Naive B cell (primary cell): ENCODE measurements at places on chromosomes 3 and 15.

- peaks cover 24% of the 10 kb centered on the region for H3K36me3 ChIP-seq
- H3K4me1 ChIP-seq: peaks cover 6% of the 10 kb centered on the region
- DNase-seq: no peak
- no peak overlapping the region for H3K4me3 ChIP-seq
Measured at GRCh38 chr15:70589221-70589620, 174.1 kb downstream of the UACA start.

DNA sequence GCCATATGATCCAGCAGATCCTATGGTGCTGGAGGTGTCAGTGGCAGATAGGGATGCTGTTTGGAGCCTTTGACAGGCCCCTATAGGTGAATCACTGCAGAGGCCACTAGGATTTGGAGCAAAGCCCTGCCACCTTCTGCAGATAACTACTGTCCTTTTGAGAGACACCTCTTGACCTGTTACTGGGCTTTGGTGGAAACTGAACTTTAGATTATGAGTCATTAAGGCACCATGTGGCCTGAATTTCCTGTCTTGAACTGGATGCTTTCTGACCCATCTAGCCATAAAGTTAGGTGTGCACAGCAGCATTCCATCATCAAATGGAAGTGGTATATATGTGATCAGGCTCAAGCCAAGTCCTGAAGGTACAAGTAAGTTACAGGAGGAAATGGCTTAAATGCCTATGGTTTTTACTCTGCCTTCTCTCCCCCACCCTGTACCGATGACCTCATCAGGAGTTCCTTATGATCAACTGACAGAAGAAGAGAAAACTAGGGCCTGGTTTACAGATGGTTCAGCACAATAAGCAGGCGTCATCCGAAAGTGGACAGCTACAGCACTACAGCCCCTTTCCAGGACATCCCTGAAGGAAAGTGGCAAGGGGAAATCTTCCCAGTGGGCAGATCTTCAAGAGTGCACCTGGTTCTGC lies 565.6 kb upstream of the AGTR1 start:
- no peaks in the 10 kb centered on the region for H3K4me1 ChIP-seq
- H3K27me3 ChIP-seq: no peaks in the 10 kb centered on the region

- no peak overlapping the region for H3K4me3 ChIP-seq
- H3K27me3 ChIP-seq: no peaks in the 10 kb centered on the region
- H3K36me3 ChIP-seq: no peaks in the 10 kb centered on the region
Measured at GRCh38 chr15:85943791-85944190, 135.9 kb upstream of the AGBL1 start.

- no peaks in the 10 kb centered on the region for H3K4me1 ChIP-seq
- DNase-seq: no peak
- H3K4me3 ChIP-seq: no peak overlapping the region
- no peaks in the 10 kb centered on the region for H3K36me3 ChIP-seq
Measured at GRCh38 chr3:53137835-53138446, 7.7 kb upstream of the RFT1 start.

GRCh38 chr3:50264383-50264963 lies 4.5 kb upstream of the SEMA3B start:
- DNase-seq: no peak
- peaks cover 4% of the 10 kb centered on the region for H3K4me1 ChIP-seq
- no peak overlapping the region for H3K4me3 ChIP-seq
- H3K27ac ChIP-seq: no peak overlapping the region
- no peaks in the 10 kb centered on the region for H3K36me3 ChIP-seq

- no peak overlapping the region for H3K27ac ChIP-seq
- H3K4me3 ChIP-seq: no peak overlapping the region
Measured at GRCh38 chr3:118477768-118478167, 556.9 kb downstream of the IGSF11 start.

DNA sequence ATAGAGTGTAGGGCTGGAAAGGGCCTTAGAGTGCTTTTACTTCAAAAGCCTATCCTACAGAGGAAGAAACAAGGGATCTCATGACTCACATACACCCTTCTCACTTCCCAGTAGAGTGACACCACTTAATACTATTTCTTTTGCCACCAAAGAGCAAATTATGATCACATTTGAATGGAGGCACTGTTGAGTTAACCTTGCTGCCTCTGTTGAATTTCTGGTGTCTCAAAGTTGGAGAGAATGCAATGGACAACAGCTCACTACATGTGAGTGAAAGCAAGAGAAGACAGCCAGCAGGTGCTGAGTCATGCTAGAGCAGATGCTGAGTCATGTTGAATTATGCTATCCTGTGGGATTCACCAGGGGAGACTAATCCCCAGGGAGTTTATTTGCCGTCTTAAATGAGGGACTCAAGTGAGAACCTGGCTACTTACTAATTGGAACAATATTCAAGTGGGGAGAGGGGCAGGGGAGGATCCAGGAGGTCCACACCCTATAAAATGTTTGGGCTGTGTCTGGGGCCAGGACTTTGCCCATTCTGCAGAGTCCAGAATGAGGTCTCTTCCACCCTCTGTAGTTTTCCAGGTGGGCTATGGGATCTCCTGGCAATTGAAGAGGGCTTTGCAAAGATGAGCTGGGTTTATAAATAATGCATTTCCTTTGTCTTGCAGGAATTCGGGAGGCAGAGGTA lies 35.8 kb downstream of the ST8SIA2 start:
- no peak overlapping the region for H3K4me3 ChIP-seq
- no peak for DNase-seq
- peaks cover 9% of the 10 kb centered on the region for H3K27me3 ChIP-seq
- H3K4me1 ChIP-seq: no peaks in the 10 kb centered on the region
- no peak overlapping the region for H3K27ac ChIP-seq

DNA sequence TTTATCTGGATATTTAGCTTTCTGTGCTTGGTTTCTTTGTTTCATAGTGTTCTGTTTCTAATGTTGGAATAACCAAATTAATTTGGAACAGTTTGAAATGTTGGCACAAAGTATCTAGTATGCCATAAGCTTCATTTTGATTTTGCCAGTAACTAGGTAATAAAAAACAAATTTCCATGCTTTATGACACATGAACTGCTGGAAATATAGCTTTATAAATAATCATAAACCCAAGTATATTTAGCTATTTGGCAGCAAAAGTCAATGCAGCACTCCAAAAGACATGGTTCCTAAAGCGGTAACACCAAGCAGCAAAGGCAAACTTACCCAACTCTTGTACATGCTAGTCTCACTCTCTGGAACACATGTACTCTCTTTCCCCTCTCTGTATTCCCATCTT lies 106.0 kb upstream of the CCNL1 start:
- no peaks in the 10 kb centered on the region for H3K4me1 ChIP-seq
- H3K4me3 ChIP-seq: no peak overlapping the region
- H3K27ac ChIP-seq: no peak overlapping the region
- H3K27me3 ChIP-seq: no peaks in the 10 kb centered on the region
- DNase-seq: no peak

GRCh38 chr3:196518966-196519717 lies 4.0 kb upstream of the SMCO1 start:
- DNase-seq: peak; percentile 18
- H3K4me1 ChIP-seq: no peaks in the 10 kb centered on the region
- H3K27ac ChIP-seq: no peak overlapping the region
- peaks cover 2% of the 10 kb centered on the region for H3K27me3 ChIP-seq
- peaks cover 36% of the 10 kb centered on the region for H3K36me3 ChIP-seq
- H3K4me3 ChIP-seq: no peak overlapping the region

DNA sequence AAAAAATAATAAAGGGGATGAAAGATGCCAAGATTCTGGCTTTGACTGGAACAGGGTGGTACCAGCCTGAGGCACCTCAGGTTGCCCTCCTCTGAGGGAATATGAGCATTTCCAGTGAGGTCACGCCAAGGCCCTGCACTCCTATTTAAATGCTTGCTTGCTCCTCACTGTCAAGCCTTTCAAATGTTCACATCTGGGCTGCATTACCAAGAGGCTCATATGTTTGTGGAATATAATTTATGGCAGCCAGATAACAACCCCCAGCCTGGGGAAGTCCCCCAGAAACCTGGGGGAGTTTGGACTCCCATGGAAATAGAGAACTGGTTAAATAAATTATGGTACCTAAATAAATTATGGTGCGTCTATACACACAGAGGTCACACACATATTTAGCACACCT lies 88.4 kb downstream of the FRMD4B start:
- peak overlapping the region; percentile 57 for H3K27ac ChIP-seq
- no peak for DNase-seq
- no peak overlapping the region for H3K4me3 ChIP-seq

DNA sequence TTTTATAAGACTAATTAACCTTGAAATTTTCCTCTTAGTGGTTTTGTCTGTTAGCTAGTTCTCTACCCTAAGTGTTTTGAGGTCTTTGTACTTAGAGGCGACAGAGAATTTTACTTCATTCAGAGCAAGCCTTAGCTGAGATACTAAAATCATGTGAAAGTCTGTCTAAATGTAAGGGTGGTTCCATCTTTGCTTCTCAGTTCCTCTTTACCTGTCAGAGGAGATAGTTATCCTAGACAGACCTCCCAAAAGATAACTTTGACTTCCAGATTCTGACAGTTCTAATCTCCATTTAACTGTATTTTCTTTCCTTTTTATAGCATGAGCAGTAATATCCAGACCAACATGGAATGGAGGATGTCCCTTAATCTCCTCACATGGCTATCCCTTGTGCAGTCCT lies 34.7 kb downstream of the RNF111 start:
- H3K4me1 ChIP-seq: peaks cover 23% of the 10 kb centered on the region
- no peak overlapping the region for H3K4me3 ChIP-seq
- DNase-seq: no peak
- no peaks in the 10 kb centered on the region for H3K27me3 ChIP-seq
- no peaks in the 10 kb centered on the region for H3K36me3 ChIP-seq

DNA sequence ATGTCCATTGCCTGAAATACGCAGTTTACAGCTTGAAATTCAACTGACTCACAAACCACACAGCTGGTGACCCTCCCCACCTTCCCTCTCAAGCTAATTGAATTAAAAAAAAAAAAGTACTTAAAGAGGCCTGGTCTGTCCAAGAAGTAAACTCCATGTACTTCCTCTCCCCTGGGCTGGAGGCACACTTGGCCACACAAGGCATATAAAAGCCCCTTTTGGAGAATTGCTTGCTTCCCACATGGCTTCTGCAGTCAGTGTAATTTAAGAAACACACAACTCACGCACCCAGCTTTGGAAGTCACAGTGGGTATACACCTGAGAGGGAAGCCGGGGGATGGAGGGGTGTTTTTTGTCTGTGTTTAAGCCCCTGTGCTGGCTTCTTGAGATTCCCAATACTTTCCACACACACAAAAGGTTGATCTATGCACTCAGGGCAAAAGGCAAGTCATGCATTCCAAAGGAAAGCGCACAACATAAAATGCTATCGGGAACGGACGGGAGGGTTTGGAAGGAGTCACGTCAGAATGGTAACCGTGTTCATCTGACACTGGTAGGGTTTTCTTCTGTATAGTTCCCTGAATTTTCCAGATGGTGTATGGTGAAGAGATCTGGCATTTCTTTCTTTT lies 106.6 kb upstream of the ALDH1A3 start:
- DNase-seq: no peak
- no peaks in the 10 kb centered on the region for H3K36me3 ChIP-seq
- H3K27me3 ChIP-seq: peaks cover 7% of the 10 kb centered on the region
- no peaks in the 10 kb centered on the region for H3K4me1 ChIP-seq
- H3K4me3 ChIP-seq: no peak overlapping the region

DNA sequence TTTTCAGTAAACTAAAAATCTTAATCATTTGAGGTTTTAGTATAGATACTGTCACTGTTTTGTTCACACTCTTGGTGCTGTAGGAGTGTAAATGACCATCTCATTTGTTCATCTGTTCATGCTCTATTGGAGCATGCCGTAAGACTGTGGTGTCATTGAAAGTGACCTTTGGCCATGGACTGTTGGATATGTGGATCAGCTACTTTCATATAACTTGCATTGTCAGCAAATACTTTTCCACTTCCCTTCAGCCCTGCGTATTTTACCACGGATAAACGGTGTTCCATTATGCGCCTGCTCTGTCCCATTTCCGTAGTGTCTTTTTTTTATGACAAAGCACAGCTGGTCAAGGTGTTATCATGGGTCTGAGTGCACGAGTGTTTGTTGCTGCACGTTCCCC lies 32.6 kb upstream of the SENP5 start:
- H3K36me3 ChIP-seq: no peaks in the 10 kb centered on the region
- H3K27me3 ChIP-seq: no peaks in the 10 kb centered on the region
- no peak for DNase-seq
- H3K4me1 ChIP-seq: no peaks in the 10 kb centered on the region
- no peak overlapping the region for H3K4me3 ChIP-seq

GRCh38 chr3:155739154-155739553 lies 5.7 kb downstream of the PLCH1 start:
- H3K4me3 ChIP-seq: no peak overlapping the region
- peaks cover 15% of the 10 kb centered on the region for H3K4me1 ChIP-seq
- H3K36me3 ChIP-seq: no peaks in the 10 kb centered on the region
- H3K27ac ChIP-seq: no peak overlapping the region
- H3K27me3 ChIP-seq: peaks cover 35% of the 10 kb centered on the region

- no peaks in the 10 kb centered on the region for H3K36me3 ChIP-seq
- H3K27ac ChIP-seq: no peak overlapping the region
- no peak overlapping the region for H3K4me3 ChIP-seq
- no peaks in the 10 kb centered on the region for H3K27me3 ChIP-seq
Measured at GRCh38 chr3:159654183-159655134, 334.2 kb upstream of the IL12A start.

- DNase-seq: no peak
- no peaks in the 10 kb centered on the region for H3K36me3 ChIP-seq
- no peak overlapping the region for H3K4me3 ChIP-seq
- H3K27ac ChIP-seq: no peak overlapping the region
Measured at GRCh38 chr3:38067508-38068233, 28.7 kb downstream of the DLEC1 start.

GRCh38 chr15:68992696-68993095 lies 21.8 kb upstream of the NOX5 start:
- H3K4me1 ChIP-seq: no peaks in the 10 kb centered on the region
- H3K27me3 ChIP-seq: peaks cover 4% of the 10 kb centered on the region
- DNase-seq: no peak
- no peak overlapping the region for H3K4me3 ChIP-seq

- H3K36me3 ChIP-seq: no peaks in the 10 kb centered on the region
- no peak for DNase-seq
- no peak overlapping the region for H3K27ac ChIP-seq
Measured at GRCh38 chr3:38739396-38739689, 76.7 kb downstream of the SCN10A start.

- peak overlapping the region; percentile 44 for H3K4me3 ChIP-seq
- no peaks in the 10 kb centered on the region for H3K27me3 ChIP-seq
- H3K36me3 ChIP-seq: no peaks in the 10 kb centered on the region
- DNase-seq: no peak
Measured at GRCh38 chr15:67126551-67127330, 61.3 kb downstream of the SMAD3 start.

DNA sequence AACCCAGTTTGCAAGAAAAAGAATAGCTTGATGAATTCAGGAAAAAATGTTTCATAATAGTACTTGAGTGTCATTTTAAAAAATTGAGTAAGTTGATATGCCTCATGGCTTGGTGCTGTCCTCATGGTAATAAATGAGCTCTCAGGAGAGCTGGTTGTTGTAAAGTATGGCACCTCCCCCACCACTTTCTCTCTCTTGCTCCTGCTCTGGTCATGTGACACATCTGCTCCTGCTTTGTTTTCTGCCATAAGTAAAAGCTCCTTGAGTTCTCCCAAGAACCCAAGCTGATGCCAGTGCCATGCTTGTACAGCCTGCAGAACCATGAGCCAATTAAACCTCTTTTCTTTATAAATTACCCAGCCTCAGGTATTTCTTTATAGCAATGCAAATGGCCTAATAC lies 108.8 kb upstream of the CRBN start:
- H3K27ac ChIP-seq: no peak overlapping the region
- peaks cover 8% of the 10 kb centered on the region for H3K4me1 ChIP-seq
- no peaks in the 10 kb centered on the region for H3K27me3 ChIP-seq
- H3K36me3 ChIP-seq: no peaks in the 10 kb centered on the region
- DNase-seq: no peak

GRCh38 chr3:172647823-172648222 lies 63.0 kb downstream of the NCEH1 start:
- no peaks in the 10 kb centered on the region for H3K27me3 ChIP-seq
- no peak overlapping the region for H3K27ac ChIP-seq
- no peaks in the 10 kb centered on the region for H3K4me1 ChIP-seq
- no peak for DNase-seq
- H3K36me3 ChIP-seq: peaks cover 13% of the 10 kb centered on the region
